ENCODE measurements at places on chromosomes 12 and 14.

DNA sequence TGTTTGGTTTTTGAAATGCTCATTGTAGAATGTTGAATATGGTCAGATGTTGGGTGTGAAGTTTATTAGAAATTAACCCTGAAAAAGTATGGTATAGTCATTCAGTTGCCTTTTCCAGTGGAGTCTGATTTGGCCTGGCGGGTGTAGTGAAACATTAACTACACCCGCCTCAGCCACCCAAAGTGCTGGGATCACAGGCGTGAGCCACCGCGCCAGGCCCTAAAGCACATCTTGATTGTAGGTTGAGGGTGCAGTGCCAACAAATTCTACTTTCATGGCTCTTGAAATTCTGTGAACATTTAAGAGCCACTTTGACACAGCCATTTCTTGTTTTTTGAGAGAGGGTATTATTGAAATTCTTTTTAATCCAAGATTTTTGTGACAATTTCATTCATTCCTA is 624.9 kb downstream of the DIO2 start:
- no peak for DNase-seq

DNA sequence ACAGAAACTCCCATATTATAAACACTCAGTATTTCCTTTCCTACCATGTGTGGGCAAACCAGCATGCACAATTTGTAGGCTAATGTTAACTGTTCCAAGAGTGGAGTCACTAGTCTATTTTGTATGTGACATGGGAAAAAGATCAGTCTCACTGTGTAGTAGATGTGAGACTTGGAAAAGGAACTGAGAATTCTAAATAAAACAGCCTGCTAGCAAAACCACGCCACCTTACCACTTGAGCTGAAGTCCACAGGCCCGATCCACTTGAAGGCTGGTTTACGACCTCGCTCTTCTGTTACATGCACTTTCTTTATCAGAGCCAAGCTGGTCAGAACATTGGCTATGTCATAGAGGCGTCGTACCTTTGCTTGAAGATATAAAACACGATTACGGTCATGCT is 22.5 kb downstream of the E2F7 start:
- DNase-seq, result no peak

- no peak for DNase-seq
Observed at GRCh38 chr12:66709893-66710292, 31.0 kb upstream of the GRIP1 start.

GRCh38 chr14:36647824-36648753 is 13.6 kb upstream of the PAX9 start:
- DNase-seq, result peak; percentile 78

DNA sequence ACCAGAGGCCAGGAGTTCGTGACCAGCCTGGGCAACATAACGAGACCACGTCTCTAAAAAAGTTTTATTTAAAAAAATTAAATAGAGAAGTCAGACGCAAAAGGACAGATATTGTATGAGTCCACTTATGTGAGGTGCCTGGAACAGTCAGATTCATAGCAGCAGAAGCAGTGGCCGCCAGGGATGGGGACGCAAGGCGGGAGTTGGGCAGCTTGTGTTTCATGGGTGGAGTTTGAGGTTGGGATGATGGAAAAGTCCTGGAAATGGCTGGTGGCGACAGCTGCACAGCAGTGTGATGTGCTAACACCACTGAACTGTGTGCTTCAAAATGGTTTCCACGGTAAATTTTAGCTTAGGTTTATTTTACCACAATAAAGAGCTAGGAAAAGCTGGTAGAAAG is 57.6 kb upstream of the DDX11 start:
- DNase-seq, result no peak

DNA sequence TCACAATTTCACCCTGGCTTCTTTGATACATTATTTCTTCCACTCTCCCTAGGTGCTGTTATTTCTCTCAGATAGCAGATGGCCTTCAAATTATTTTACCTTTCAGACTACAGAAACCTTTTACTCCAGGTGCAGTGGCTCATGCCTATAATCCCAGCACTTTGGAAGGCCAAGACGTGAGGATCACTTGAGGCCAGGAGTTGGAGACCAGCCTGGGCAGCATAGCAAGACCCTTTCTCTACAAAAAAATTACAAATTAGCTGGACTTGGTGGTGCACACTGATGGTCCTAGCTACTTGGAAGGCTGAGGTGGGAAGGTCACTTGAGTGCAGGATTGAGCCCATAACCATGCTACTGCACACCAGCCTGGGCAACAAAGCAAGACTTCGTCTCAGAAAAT is 23.1 kb downstream of the SLC7A7 start:
- no peak for DNase-seq

Data from GM03348 (cell line).